ENCODE measurements at places on chromosomes 11 and 22.

GRCh38 chr22:27719535-27720227 lies 81.9 kb downstream of the MN1 start:
- H3K27me3 ChIP-seq = no peaks in the 10 kb centered on the region
- H3K36me3 ChIP-seq = no peaks in the 10 kb centered on the region
- DNase-seq = no peak
- H3K27ac ChIP-seq = no peak overlapping the region
- H3K4me3 ChIP-seq = no peak overlapping the region

- H3K27me3 ChIP-seq = peaks cover 3% of the 10 kb centered on the region
- no peak overlapping the region for H3K27ac ChIP-seq
- no peaks in the 10 kb centered on the region for H3K36me3 ChIP-seq
Measured at GRCh38 chr11:13145461-13145860, 132.1 kb upstream of the BMAL1 start.

- DNase-seq = no peak
- no peaks in the 10 kb centered on the region for H3K4me1 ChIP-seq
- H3K36me3 ChIP-seq = no peaks in the 10 kb centered on the region
- H3K27me3 ChIP-seq = no peaks in the 10 kb centered on the region
Measured at GRCh38 chr22:38831166-38831945, 12.5 kb downstream of the NPTXR start.

DNA sequence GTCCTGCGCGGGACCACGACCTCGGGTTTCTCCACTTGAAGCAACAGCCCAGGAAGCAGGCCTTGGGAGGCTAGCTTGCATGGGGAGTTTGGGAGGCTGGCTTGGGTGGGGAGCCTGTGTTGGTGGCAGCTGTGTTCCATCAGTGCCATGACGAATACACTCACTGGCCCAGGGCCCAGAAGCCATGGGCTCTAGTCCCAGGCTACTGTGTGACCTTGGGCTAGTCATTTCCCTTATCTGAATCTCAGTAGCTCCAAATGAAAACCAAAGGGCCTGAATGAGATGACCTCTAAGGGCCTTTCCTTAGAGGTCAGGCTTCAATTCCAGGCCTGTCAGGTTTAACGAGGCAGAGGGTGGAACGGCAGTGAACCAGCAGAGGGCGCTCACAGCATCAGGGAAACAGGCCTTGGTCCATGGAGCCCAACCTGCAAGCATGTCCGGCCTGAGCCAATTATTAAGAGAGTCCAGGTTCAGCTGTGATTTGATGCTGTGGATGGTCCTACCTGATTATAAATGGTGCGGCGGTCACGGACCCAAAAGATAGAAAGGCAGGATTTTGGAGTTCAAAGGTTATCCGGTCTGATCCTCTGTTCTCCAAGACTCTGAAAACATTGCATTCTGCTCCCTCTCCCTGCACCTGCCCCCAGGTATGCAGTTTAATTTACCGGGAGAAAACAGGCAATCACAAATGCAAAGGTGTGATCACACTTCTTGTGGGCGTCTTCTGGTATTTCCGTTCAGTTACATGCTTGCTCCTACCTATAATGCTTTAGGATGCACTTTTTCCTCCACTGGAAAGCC lies 15.9 kb downstream of the PTPN5 start:
- H3K4me1 ChIP-seq = no peaks in the 10 kb centered on the region
- no peaks in the 10 kb centered on the region for H3K27me3 ChIP-seq
- no peak overlapping the region for H3K27ac ChIP-seq
- peak; percentile 27 for DNase-seq
- H3K36me3 ChIP-seq = no peaks in the 10 kb centered on the region

GRCh38 chr22:50625568-50626313 lies 2.2 kb downstream of the ARSA start:
- H3K27me3 ChIP-seq = no peaks in the 10 kb centered on the region

GRCh38 chr11:34056672-34057071 lies 5.1 kb downstream of the CAPRIN1 start:
- H3K4me3 ChIP-seq = no peak overlapping the region
- H3K4me1 ChIP-seq = peaks cover 31% of the 10 kb centered on the region
- no peaks in the 10 kb centered on the region for H3K27me3 ChIP-seq
- no peaks in the 10 kb centered on the region for H3K36me3 ChIP-seq
- no peak overlapping the region for H3K27ac ChIP-seq

- H3K4me1 ChIP-seq = peaks cover 28% of the 10 kb centered on the region
- no peaks in the 10 kb centered on the region for H3K27me3 ChIP-seq
- H3K36me3 ChIP-seq = no peaks in the 10 kb centered on the region
- no peak for DNase-seq
- no peak overlapping the region for H3K4me3 ChIP-seq
- H3K27ac ChIP-seq = no peak overlapping the region
Measured at GRCh38 chr11:102476812-102477211, 24.2 kb upstream of the TMEM123 start.

- DNase-seq = peak; percentile 59
- H3K4me3 ChIP-seq = no peak overlapping the region
- H3K36me3 ChIP-seq = peaks cover 19% of the 10 kb centered on the region
- H3K4me1 ChIP-seq = no peaks in the 10 kb centered on the region
Measured at GRCh38 chr11:32960553-32961164, 55.0 kb upstream of the DEPDC7 start.

DNA sequence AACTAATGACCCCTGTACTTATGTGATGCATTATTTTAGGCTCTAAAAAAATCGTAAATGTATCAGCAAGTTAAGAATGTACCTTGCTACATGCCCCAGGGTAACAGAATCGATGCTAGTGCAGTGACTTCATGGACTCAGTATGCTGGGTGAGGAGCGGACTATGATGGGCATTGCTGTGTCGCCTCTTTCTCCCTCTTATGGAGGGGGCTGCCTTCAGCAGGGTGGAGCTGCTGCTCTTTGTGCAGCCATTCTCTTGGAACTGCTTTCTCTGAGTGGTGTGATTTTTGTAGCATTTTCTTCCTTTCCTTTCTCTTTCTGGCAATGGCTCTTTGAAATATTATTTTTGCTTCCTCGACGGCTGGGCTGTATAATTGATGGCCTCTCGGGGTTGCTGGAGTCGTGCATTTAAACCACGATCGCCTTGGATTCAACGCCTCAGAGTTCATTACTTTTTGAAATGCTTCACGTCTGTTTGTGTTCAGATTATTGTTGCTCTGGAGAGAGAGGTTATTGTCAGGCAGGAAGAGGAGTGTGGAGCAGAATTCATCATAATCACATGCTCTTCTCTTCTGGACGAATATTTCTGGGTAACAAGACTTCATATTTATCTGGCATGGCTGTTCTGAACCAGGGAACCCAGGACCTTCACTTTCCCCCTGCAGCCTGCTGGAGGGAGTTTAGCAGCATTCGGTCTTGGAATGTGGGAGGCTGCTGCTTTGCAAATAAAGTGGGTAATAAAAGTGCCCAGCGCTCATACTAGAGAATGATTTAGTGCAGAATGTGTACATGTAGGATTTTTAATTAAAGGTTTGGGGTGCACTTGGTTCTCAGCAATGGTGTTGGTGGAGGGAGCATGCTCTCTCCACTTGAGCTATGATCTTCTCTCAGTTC lies 804.2 kb downstream of the NTM start:
- DNase-seq = no peak
- no peaks in the 10 kb centered on the region for H3K4me1 ChIP-seq
- no peak overlapping the region for H3K27ac ChIP-seq
- H3K4me3 ChIP-seq = no peak overlapping the region
- no peaks in the 10 kb centered on the region for H3K27me3 ChIP-seq

- peaks cover 28% of the 10 kb centered on the region for H3K4me1 ChIP-seq
- H3K27ac ChIP-seq = peak within 1 kb of the TSS; percentile 29
- no peaks in the 10 kb centered on the region for H3K27me3 ChIP-seq
- H3K36me3 ChIP-seq = peaks cover 3% of the 10 kb centered on the region
- peak; percentile 78 for DNase-seq
- H3K4me3 ChIP-seq = peak within 1 kb of the TSS; percentile 36
Measured at GRCh38 chr11:57426929-57427726, at the start of gene SLC43A3. SLC43A3 (minus strand) TSS chr11:57427121; CDS start chr11:57426172, 949 bp downstream.

DNA sequence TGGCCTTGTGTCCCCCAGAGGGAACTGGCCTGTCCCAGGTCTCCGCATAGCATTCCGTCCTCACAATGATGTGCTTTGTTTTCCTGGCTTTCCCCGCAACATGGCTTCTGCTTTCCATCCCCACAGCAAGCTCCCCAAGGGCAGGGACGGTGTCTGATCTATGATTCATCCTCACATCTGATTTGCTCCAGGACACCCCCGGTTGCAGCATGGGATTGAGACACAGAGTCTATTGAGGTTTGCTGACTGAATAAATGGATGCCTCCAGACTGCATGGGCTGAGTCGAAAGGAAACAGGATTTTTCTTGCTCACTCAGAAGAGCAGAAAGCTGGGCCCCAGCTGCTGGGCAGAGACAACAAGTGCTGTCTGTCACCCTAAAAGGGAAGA lies 40.2 kb downstream of the LMO1 start:
- DNase-seq = no peak
- no peaks in the 10 kb centered on the region for H3K4me1 ChIP-seq
- no peaks in the 10 kb centered on the region for H3K27me3 ChIP-seq
- no peak overlapping the region for H3K4me3 ChIP-seq
- no peaks in the 10 kb centered on the region for H3K36me3 ChIP-seq

DNA sequence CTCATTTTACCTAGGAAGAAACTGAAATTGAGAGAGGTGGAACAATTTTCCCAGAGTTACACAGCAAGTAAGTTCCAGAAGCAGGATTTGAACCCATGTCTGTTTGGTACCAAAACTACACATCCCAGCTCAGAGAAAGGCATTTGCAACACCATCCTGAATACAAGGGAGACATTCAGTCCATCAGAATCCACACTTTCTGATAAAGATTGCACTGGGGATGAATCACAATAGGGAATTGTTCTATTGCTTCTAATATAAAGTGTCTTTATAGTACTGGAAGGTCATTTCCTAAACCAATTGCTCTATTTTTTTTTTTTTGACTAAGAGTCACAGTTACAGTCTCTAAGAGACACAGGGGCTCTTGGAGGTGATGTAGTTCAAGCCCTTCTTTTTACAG lies 208.1 kb upstream of the CADM1 start:
- H3K36me3 ChIP-seq = no peaks in the 10 kb centered on the region
- H3K27ac ChIP-seq = no peak overlapping the region
- no peak overlapping the region for H3K4me3 ChIP-seq
- H3K4me1 ChIP-seq = no peaks in the 10 kb centered on the region
- DNase-seq = no peak
- no peaks in the 10 kb centered on the region for H3K27me3 ChIP-seq

DNA sequence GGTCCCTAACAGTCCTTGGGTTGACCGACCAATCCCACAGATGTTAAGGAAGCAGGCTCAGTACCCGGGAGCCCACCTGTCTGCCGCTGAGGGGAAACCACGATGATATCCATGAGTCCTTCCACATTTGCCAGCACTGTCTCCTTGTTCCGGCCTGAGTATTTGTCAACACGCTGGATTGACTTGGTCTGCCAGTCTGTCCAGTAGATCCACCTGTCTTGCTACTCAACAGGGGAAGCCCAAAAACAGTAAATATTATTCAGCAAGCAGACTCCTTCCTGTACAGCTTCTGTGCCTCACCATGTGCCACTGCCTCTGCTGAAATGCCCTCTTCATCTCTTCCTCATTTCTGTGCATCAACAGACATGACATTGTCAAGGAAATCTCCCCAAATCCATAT lies 22.8 kb upstream of the CKAP5 start:
- H3K27me3 ChIP-seq = no peaks in the 10 kb centered on the region
- no peak overlapping the region for H3K27ac ChIP-seq
- H3K4me1 ChIP-seq = no peaks in the 10 kb centered on the region
- no peak for DNase-seq

DNA sequence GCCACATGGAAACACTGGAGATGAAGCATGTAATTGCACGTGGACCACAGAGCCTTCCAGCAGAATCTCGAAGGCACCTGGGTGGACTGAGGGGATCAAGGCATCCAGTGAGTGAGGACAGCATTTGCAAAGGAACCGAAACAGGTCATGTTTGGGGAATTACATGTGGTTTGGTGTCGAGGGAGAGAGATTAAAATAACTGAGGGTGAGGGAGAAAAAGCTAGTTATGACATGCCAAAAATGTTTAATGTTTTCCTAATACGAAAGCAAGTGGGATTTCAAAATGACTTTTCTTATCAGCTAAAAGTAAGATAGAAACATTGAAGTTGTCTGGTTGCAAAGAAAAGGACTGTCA lies 157.1 kb downstream of the BLID start:
- H3K4me3 ChIP-seq = no peak overlapping the region
- no peak overlapping the region for H3K27ac ChIP-seq
- no peaks in the 10 kb centered on the region for H3K36me3 ChIP-seq

DNA sequence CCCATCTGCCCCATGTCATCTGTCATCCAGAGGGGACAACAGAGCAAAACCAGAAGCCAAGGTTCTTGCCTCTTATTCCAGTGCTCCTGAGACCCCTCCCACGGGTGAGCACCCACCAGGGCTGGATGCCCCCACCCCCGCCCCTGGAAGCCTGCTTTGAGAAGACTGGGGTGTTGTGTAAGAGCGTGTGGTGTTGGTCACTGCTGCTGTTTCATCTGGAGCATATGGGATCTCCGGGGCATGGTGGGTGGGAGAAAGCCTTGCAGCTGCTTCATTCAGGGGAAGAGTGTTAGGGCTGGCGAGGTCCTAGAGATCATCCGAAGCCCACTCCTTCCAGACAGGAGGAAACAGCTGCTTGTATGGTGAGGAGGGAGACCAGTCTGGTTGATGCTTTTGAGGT lies 54.1 kb downstream of the CHRDL2 start:
- no peaks in the 10 kb centered on the region for H3K4me1 ChIP-seq
- no peak overlapping the region for H3K27ac ChIP-seq
- H3K4me3 ChIP-seq = no peak overlapping the region
- H3K36me3 ChIP-seq = no peaks in the 10 kb centered on the region

DNA sequence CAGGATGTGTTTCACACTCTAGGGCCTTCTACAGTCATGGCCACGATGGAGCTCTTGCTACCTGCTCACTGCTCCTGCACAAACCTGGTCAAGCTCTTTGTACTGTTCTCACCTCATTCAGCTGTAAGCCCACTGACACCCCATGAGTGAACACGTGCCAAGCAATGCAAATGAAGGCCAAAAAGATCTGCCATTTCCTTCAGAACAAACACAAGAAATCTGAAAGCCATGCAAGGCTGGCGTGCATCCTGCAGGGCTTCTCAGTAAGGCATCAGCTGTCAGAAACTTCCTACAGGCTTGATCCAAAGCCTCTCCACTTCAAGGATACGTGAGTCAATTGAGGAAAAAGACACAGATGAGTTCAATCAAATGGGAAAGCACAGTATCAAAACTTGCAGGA lies 44.1 kb upstream of the NFRKB start:
- H3K36me3 ChIP-seq = no peaks in the 10 kb centered on the region
- H3K27ac ChIP-seq = no peak overlapping the region
- no peak for DNase-seq
- no peaks in the 10 kb centered on the region for H3K4me1 ChIP-seq
- H3K27me3 ChIP-seq = no peaks in the 10 kb centered on the region

- no peaks in the 10 kb centered on the region for H3K27me3 ChIP-seq
- DNase-seq = peak; percentile 57
- peaks cover 4% of the 10 kb centered on the region for H3K36me3 ChIP-seq
- H3K4me1 ChIP-seq = no peaks in the 10 kb centered on the region
Measured at GRCh38 chr11:65274735-65275682, 13.2 kb downstream of the POLA2 start.

DNA sequence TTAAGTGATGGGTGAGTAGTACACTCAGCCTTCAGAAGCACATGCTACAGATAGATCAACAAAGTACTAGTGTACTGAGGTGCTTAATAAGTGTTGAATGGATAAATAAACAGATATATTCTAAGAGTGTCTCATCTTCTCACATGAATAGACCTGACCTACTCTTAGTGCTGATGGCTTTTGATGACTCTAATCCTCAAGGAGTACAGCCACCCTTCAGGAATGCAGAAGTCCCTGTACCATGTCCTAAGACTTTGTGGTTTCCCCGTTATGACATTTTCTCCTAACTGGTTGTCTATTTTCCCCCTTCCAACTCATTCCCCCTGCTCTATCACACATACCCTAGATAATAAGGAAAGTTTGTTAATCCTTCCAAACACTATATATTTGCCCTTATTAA lies 61.6 kb downstream of the C11orf65 start:
- H3K4me1 ChIP-seq = no peaks in the 10 kb centered on the region
- H3K4me3 ChIP-seq = no peak overlapping the region
- DNase-seq = no peak
- H3K27me3 ChIP-seq = no peaks in the 10 kb centered on the region
- no peak overlapping the region for H3K27ac ChIP-seq
